ENCODE measurements at places on chromosomes 5 and 9. TPM values are rescaled to one million over a fixed set of nuclear protein-coding genes. Genes with fewer than 3 reads are reported as not detected.

- H3K27me3 ChIP-seq = no peaks in the 10 kb centered on the region
These were observed 56.3 kb upstream of the TBC1D9B start for GRCh38 chr5:179964015-179964414.

Gene BTNL3
- not detected for total RNA-seq

DNA sequence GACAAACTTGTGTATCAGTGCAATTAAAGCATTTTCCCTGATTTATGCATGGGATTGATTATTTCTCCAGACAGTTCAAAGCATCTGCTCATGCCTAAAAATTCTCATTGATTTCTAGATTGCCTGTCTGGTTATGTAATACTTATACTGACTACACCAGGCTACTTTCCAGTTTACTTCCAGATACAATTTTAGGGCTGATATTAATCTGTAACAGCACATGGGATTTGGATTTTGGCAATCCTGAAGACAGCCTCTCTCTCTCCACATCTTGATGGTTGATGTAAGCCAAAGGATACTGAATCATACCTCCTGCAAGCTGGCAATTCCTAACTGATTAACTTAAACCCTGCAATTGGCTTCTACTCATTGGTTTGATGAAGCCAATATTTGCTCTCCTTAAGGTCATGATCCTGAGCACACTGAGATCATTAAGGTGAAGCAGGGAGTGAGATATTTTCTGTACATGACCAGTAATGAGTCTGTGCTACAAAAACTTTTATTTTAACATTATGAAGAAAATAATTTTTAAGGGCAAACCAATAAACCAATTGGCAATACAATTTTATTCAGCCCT lies 25.7 kb upstream of the FBXL7 start:
- no peak overlapping the region for H3K4me3 ChIP-seq
- no peaks in the 10 kb centered on the region for H3K36me3 ChIP-seq
- no peaks in the 10 kb centered on the region for H3K4me1 ChIP-seq
- DNase-seq = no peak

- H3K27ac ChIP-seq = no peak overlapping the region
- H3K27me3 ChIP-seq = peaks cover 5% of the 10 kb centered on the region
- no peak overlapping the region for H3K4me3 ChIP-seq
- no peak for DNase-seq
- H3K4me1 ChIP-seq = peaks cover 5% of the 10 kb centered on the region
These were observed 10.1 kb upstream of the ADRB2 start for GRCh38 chr5:148816357-148816756.

DNA sequence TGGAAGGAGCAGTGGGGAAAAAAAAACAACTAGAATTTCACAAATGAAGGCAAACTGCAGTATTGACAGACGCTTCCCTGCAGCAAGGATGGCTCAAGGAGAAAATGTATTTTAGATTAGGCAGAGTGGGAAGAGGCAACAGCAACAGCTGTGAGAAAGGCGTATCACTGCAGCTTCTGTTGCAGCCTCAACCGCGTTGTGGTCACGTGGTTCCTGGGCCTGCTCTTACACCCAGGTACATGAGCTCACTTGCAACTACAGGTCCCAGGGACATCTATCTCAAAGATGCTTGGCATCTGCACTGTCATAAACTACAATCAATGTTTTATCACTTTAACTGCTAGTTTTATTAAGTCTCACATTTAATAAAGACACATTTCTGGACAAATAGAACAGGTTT lies 36.0 kb upstream of the GOLM1 start:
- no peaks in the 10 kb centered on the region for H3K27me3 ChIP-seq
- no peak overlapping the region for H3K4me3 ChIP-seq
- no peak for DNase-seq
- no peaks in the 10 kb centered on the region for H3K4me1 ChIP-seq
- no peak overlapping the region for H3K27ac ChIP-seq

DNA sequence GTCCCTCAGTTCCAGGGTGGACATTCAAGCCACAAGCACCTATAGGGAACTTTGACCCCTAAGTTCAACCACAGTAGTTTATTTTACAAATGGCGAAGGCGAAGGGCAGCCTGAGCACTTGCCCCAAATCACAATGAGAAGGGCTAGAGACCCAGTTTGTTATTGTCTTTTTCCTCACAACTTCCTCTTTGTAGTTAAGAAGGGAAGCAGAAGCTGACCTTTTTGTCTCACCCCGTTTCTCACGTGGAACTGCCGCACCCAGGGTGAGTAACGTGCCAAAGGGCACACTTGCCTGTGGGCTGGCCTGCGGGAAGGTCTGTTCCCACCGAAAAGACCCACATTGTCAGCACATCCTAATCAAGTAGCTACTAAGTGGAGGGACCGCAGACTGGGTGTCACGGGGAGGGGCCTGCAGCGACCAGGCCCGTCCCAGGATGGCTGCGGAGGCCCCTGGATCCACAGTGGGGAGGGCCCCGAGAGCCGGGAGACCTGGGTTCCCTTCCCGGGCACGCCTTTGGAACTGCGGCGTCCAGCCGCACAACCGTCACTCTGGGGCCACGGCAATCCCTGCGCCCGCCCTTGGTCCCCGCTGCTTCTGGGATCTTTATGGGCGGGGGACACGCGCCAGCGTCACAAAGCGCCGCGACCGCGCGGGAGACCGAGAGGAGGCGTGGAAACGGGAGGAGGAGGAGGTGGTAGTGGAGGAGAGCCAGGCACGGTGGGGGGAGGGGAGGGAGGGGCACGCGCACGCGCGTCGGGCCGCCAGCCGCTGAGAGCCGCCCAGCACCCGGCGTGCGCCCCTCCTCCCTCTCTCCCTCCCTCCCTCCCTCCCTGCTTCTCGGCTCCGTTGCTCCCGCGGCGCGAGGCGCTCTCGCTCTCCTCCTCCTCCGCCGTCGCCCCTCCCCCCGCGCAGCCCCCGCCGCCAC lies at the start of gene UBE2R2:
TSS of gene UBE2R2 (plus strand) at position 834 of the 926 bp plus-strand sequence. CDS start 598 bp downstream, outside the sequence.
- H3K27me3 ChIP-seq = peaks cover 2% of the 10 kb centered on the region
- H3K4me3 ChIP-seq = peak within 1 kb of the TSS; percentile 97
- peak; percentile 76 for DNase-seq
- H3K4me1 ChIP-seq = peaks cover 51% of the 10 kb centered on the region

- H3K4me3 ChIP-seq = no peak overlapping the region
- H3K4me1 ChIP-seq = no peaks in the 10 kb centered on the region
- no peaks in the 10 kb centered on the region for H3K36me3 ChIP-seq
- no peaks in the 10 kb centered on the region for H3K27me3 ChIP-seq
- DNase-seq = no peak
- no peak overlapping the region for H3K27ac ChIP-seq
These were observed 56.9 kb upstream of the RASA1 start for GRCh38 chr5:87210743-87211142.

DNA sequence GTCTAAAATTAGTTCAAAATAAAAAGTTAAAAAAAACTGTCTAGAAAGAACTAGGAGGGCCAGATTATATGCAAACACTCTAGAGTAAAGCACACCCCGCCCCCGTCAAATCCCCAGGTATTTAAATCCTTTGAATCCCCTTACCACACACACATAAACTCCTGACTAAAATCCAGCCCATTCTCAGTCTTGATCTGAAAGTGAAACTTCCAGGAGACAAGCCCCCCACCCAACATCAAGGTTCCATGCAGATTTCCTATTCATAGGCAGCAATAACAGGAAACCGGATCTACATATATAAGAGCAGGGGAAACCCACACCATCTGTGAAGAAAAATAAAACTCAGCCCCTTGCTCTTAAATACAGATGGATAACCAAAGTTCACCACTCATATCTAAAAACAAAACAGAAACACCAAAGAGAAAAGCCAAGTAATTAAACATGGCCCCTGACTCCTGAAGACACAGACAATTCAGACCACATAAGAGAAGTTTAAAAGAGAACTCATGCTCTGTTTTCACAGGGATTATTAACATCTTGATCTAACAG lies 42.3 kb downstream of the MARCHF3 start:
- no peak overlapping the region for H3K27ac ChIP-seq
- H3K27me3 ChIP-seq = no peaks in the 10 kb centered on the region
- no peak overlapping the region for H3K4me3 ChIP-seq
- H3K36me3 ChIP-seq = no peaks in the 10 kb centered on the region

GRCh38 chr9:107216329-107216728 lies 66.8 kb upstream of the RAD23B start:
- H3K4me3 ChIP-seq = no peak overlapping the region
- H3K27me3 ChIP-seq = no peaks in the 10 kb centered on the region
- peaks cover 12% of the 10 kb centered on the region for H3K4me1 ChIP-seq

DNA sequence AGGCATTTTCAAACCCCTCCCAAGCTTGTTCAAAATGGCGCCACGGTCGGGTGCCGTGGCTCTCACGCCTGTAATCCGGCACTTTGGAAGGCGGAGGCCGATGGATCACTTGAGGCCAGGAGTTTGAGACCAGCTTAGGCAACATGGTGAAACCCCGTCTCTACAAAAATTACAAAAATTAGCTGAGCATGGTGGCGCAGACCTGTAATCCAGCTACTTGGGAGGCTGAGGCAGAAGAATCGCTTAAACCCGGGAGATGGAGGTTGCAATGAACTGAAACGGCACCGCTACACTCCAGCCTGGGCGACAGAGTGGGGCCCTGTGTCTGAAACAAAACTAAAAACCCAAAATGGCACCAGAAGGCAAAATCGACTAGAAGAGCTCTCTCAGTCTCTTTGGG lies 142.0 kb downstream of the MTX3 start:
- H3K36me3 ChIP-seq = no peaks in the 10 kb centered on the region
- H3K4me3 ChIP-seq = no peak overlapping the region
- no peaks in the 10 kb centered on the region for H3K27me3 ChIP-seq
- H3K27ac ChIP-seq = no peak overlapping the region

Gene DRD1
- not detected for total RNA-seq

DNA sequence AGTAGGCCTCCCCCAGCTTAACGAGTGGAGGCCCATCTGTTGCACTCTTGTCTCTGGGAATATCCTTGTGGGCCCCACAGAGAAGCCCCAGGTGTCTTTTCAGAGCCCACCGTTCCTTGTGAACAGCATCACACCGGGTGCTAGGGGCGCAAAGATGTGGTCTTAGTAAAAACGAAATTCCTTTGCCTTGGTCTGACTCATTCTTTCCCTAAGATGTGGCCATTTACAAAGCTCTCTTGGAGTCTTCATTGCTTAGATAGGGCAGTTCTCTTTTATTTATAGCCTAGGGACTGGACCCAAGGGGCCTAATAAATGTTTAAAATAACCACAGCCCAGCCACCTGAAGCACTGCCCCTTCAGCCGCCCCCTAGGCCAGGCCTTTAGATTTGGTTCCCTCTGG lies 52.8 kb upstream of the RPL26L1 start:
- peak overlapping the region; percentile 43 for H3K27ac ChIP-seq
- H3K4me1 ChIP-seq = peaks cover 7% of the 10 kb centered on the region
- DNase-seq = no peak
- H3K4me3 ChIP-seq = no peak overlapping the region
- no peaks in the 10 kb centered on the region for H3K36me3 ChIP-seq
- no peaks in the 10 kb centered on the region for H3K27me3 ChIP-seq

- no peaks in the 10 kb centered on the region for H3K36me3 ChIP-seq
- no peak overlapping the region for H3K27ac ChIP-seq
These were observed 6.4 kb downstream of the LCN12 start for GRCh38 chr9:136958473-136958872.

- no peak overlapping the region for H3K4me3 ChIP-seq
- no peak for DNase-seq
- peaks cover 46% of the 10 kb centered on the region for H3K36me3 ChIP-seq
- H3K27me3 ChIP-seq = no peaks in the 10 kb centered on the region
These were observed 269.0 kb downstream of the DENND1A start for GRCh38 chr9:123660691-123661466.

GRCh38 chr5:177966009-177966838 lies 29.8 kb downstream of the PROP1 start:
- no peak overlapping the region for H3K27ac ChIP-seq
- peaks cover 9% of the 10 kb centered on the region for H3K36me3 ChIP-seq
- no peak for DNase-seq

DNA sequence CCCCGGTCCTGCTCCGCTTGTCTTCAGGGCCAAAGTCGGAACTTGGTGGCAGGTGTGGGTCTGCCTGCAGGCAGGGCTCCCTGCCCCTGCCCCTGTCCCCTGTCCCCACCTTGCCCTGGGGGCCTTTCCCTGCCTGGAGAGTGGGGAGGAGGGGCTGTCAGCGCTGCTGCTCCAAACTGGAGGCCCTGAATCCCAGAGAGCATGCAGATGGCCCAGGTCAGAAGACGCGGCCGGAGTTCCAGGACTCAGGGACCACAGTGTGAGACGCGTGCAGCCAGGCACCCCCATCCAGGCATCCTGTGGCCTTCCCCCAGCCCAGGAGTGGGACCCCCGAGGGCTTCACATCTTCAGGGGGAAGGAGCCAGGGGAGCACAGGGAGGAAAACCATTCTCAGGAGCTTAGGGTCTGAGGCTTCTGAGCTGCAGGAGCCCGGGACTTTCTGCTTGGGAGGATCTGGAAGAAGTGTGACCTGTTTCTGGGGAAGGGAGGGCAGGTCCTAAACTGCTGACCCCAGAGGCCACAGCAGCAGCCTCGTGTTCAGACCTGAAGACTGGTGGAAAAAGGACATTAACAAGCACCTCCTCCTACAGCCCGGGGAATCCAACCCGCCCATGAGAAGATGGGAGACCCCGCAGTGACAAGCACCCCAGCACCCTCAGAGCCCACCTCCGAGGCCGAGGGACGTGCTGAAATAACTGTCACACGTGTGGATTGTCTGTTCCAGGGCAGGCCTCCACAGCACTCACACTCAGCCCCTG lies 38.0 kb downstream of the RASGEF1C start:
- no peaks in the 10 kb centered on the region for H3K36me3 ChIP-seq
- no peak overlapping the region for H3K4me3 ChIP-seq
- no peaks in the 10 kb centered on the region for H3K27me3 ChIP-seq
- H3K4me1 ChIP-seq = peaks cover 49% of the 10 kb centered on the region

Gene DAP
- total RNA-seq = 107 TPM

All from neural crest cell (in vitro differentiated cells).